GM12878 (cell line): ENCODE measurements at places on chromosomes 4 and X. TPM values are rescaled to one million over a fixed set of nuclear protein-coding genes. Genes with fewer than 3 reads are reported as not detected.

- H3K36me3 ChIP-seq: no peaks in the 10 kb centered on the region
- no peaks in the 10 kb centered on the region for H3K4me1 ChIP-seq
- no peaks in the 10 kb centered on the region for H3K27me3 ChIP-seq
- no peak for DNase-seq
- no peak overlapping the region for H3K4me3 ChIP-seq
- no peak overlapping the region for H3K27ac ChIP-seq
Measured at GRCh38 chrX:35340465-35340864, 397.9 kb downstream of the FAM47B start.

DNA sequence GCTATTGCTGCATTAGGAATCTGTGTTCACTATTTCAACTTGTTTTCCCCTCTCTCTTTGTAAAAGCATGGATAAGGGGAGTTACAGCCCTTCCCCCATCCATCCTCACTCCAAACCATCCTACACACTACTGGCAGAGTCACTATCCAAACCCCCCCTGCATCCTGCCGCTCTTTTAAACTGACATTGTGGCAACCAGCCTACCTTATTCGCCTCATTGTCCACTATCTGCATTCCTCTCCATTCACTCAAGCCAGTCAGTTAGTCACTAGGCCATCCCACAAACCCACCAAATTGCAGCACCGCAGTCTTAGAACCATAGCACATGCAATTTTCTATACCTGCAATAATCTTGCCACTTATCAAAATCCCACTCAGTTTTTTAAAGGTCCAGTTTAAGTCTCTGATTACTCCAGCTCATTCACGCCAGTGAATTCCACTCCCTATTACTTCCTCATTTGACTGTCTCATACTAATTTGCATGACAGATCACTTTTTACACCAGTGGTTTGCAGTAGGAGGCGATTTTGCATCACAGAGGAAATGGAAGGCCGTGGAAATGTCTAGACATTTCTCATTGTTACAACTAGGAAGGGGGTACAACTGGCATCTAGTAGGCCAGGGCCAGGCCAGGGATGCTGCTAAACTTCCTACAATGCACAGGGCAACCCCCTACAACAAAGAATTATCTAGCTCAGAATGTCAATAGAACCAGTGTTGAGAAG lies 181.8 kb downstream of the HS6ST2 start:
- no peaks in the 10 kb centered on the region for H3K27me3 ChIP-seq
- H3K36me3 ChIP-seq: no peaks in the 10 kb centered on the region
- no peak for DNase-seq
- no peak overlapping the region for H3K27ac ChIP-seq

GRCh38 chr4:182552948-182553347 lies 309.7 kb downstream of the TENM3 start:
- H3K27me3 ChIP-seq: no peaks in the 10 kb centered on the region
- no peak overlapping the region for H3K27ac ChIP-seq
- no peaks in the 10 kb centered on the region for H3K4me1 ChIP-seq

DNA sequence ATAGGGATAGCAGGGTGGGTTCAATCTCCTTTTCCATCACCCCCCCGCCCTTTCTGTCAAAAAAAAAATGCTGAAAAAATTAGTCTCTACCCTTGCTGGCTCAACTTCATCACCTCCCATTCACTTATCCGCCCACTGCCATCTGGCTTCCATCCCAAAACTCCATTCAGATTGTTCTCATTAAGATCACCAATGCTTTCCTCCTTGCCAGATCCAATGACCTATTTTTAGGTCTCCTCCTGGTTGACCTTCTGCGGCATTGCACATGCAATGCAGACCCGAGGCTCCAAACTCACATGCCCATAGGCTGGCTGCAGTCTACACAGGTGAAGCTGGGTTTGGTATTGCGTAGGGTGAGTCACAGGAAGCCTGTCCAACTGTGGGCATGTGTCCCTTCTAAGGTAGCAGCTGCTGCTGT lies 21.1 kb upstream of the STIM2 start:
- DNase-seq: no peak
- no peak overlapping the region for H3K4me3 ChIP-seq
- no peaks in the 10 kb centered on the region for H3K4me1 ChIP-seq
- 0 out of 2 replicates have a peak, but pooled peaks cover 1% of the 10 kb centered on the region for H3K27me3 ChIP-seq

- no peaks in the 10 kb centered on the region for H3K36me3 ChIP-seq
- H3K4me3 ChIP-seq: no peak overlapping the region
- H3K27me3 ChIP-seq: no peaks in the 10 kb centered on the region
- no peaks in the 10 kb centered on the region for H3K4me1 ChIP-seq
- DNase-seq: no peak
Measured at GRCh38 chrX:29172880-29173279, 585.6 kb downstream of the IL1RAPL1 start.

DNA sequence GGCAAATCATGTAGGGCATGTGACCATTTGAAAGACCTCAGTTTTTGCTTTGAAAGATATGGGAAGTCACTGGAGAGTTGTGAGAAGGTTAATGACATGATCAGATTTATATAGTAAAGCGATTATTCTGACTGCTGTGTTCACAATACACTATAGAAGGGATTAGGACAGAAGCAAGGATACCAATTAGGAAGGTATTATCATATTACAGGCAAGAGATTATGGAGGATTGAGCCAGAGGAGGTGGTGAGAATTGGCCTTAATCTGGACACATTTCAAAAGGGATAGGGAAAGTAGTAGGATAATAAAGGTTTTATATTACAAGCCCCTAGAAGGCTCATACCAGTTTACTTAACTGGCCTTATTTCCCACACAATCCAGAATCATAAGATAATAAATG lies 124.9 kb upstream of the POF1B start:
- DNase-seq: no peak
- H3K4me1 ChIP-seq: no peaks in the 10 kb centered on the region
- H3K27me3 ChIP-seq: no peaks in the 10 kb centered on the region
- no peak overlapping the region for H3K27ac ChIP-seq

The CLDN34 gene
- not detected in 2 replicates for total RNA-seq

The RNF128 gene
- total RNA-seq: 0.10 TPM in 1 of 2 replicates, not detected in the other

The TMSB15A gene
- not detected in 2 replicates for total RNA-seq

The SLC16A2 gene
- 0.08 and 0.13 TPM in 2 replicates for total RNA-seq

The P2RY8 gene
- total RNA-seq: 61.3 and 61.8 TPM in 2 replicates

The TCEAL3 gene
- 10.6 and 12.1 TPM in 2 replicates for total RNA-seq

The DTHD1 gene
- 2.0 and 2.1 TPM in 2 replicates for total RNA-seq
